Activated naive CD4-positive, alpha-beta T cell (primary cell): ENCODE measurements at places on chromosomes 6 and 20.
A peak's percentile ranks its signal among the peaks of the same experiment; 100 is the strongest.

- DNase-seq = no peak
These were observed 36.0 kb upstream of the SMIM29 start for GRCh38 chr6:34284563-34285447.

- peak; percentile 22 for DNase-seq
These were observed 174.1 kb downstream of the BMP7 start for GRCh38 chr20:57092112-57092899.

GRCh38 chr6:365835-366234 lies 25.7 kb upstream of the IRF4 start:
- no peak for DNase-seq

- no peak for DNase-seq
These were observed 115.9 kb upstream of the BMP2 start for GRCh38 chr20:6651561-6651960.

GRCh38 chr6:154797857-154798256 lies 64.6 kb downstream of the SCAF8 start:
- DNase-seq = no peak

DNA sequence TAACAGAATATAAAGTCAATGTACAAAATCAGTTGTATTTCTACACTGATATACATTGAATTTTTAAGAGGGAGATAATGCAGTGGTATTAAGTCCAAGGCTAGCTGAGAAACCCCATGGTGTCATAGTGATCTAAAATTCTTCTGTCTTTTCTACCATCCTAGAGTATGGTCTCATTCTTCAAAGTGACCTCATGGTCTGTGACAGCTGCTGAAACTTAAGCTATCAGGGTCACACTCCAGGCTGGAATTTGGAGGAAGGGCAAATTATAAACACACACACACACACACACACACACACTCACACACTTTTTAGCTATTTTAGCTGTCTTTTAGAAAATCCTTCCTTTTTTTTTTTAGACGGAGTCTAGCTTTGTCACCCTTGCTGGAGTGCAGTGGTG lies 47.3 kb upstream of the DYNLRB1 start:
- no peak for DNase-seq

DNA sequence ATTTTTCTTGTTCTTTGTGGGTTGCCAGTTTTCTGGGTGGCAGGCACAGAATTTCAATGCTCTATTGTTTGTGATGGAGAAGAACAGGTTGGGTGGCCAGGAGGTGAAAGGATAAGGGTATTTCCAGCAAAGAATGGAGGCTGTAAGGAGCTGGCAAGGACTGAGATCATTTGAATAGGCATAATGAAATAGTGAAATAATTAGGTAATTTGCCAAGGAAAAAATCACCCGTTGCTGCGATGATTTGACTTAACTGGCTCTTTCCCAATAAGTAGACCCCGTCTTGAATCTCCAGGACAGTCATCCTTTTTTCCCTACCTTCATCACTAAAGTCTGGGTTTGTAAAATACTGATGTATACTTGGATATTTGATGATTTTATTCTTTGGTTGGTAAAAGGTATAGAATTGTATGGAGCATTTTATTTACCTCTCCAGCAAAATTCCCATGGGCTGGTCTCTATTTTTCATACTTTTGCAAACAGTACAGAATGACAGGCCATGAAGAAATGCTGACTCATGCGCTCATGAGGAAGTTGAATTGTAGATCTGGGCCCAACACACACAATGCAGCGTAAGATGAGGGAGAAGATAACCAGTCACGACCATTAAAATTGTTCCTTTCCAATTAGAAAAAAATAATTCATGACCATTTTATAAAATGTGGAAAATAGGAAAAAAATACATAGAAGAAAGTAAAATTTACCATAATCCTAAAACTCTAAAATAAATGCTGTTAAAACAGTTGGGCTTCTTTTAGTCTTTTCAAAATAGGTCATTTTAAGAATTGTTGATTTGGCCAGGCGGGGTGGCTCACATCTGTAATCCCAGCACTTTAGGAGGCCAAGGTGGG lies 2.4 kb upstream of the GCNT2 start:
- no peak for DNase-seq

GRCh38 chr6:147154454-147154853 lies 49.8 kb upstream of the STXBP5 start:
- DNase-seq = no peak

GRCh38 chr6:437037-437392 lies 45.5 kb downstream of the IRF4 start:
- DNase-seq = no peak

DNA sequence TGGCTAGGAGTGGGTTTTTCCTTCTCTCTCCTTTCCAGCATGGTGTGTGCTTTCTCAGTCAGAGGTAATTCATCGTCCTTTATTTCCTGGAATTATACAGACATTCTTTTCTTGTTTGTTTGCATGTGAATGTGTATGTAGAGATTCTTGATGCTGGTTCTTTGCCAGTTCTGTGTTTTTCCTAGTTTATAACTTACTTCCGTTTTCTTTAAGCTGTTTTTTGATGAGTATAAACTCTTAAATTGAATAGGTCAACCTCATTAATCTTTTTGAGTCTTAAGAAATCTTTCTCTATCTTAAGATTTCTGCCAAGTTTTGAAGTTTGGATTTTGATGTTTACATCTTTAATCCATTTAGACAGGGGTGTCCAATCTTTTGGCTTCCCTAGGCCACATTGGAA lies 38.7 kb downstream of the IGF2R start:
- DNase-seq = no peak

- no peak for DNase-seq
These were observed 133.0 kb downstream of the GPX5 start for GRCh38 chr6:28658475-28659249.

- DNase-seq = no peak
These were observed 68.7 kb upstream of the FBXO30 start for GRCh38 chr6:145883263-145883662.

- DNase-seq = no peak
These were observed 24.3 kb downstream of the RBL1 start for GRCh38 chr20:37071481-37071911.

DNA sequence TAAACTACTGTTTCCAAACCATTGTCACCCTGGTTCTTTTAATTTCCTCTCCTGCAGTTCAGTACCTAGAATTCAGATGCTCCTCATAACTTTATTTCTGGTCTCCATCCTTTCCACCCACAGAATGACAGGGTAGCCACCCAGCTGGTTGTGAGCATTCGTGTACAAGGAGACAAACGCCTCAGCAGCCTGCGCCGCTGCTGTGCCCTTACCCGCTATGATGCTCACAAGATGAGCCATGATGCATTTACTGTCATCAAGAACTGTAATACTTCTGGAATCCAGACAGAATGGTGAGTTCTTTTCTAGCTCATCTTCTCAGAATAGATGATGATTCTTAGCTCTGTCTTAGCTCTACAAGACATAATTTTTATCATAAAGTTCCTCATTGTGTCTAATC lies 18.6 kb downstream of the GTPBP2 start:
- no peak for DNase-seq

- DNase-seq = no peak
These were observed 30.3 kb downstream of the PPIL4 start for GRCh38 chr6:149515494-149515893.

GRCh38 chr20:38434301-38434741 lies 807 bp downstream of the SNHG17 start:
- DNase-seq = no peak

DNA sequence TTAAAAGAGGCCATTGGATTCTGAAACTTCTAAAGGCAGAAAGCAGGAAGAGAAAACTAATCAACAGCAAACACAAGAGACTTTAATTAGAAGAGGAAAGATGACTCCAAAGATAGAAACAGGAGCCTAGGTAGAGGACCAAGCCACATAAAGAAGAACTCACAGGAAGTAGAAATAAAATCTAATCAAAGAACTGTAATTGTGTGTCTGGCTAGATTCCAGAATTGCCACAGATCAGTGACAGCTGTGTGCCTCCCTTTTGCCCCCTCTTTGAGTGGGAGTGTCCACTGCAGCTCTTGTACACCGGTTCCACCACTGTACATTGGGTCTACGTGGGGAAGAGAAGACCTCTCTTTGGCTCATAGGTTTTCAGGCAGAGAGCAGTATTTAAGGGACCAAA lies 22.3 kb upstream of the THEMIS start:
- DNase-seq = no peak
